Lung microvascular endothelial cell (primary cell): ENCODE measurements at places on chromosomes 12 and 14.

GRCh38 chr12:67263471-67263870, 5.7 kb upstream of the CAND1 start:
- no peak for DNase-seq

- DNase-seq = no peak
These were observed 3.8 kb upstream of the PDE3A start for GRCh38 chr12:20364501-20364900.

DNA sequence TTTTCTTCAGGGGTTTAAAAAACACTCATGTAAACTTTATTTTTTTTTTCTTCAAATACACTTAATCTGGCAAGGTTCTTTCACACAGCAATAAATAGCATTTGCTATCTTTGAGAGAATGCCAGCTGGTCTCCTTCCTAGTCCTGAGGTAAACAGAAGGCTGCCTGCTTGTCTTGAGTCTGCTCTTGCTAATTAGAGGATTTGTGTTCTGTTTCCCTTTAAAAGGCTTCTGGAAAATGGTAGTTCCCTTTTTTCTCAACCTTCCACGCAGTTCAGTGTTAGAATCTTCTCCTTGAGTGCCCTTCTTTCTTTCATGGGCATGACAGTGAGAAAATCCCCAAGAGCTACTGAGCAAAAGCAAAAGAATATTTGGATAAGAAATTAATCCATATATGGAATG, 92.3 kb upstream of the DCN start:
- no peak for DNase-seq

DNA sequence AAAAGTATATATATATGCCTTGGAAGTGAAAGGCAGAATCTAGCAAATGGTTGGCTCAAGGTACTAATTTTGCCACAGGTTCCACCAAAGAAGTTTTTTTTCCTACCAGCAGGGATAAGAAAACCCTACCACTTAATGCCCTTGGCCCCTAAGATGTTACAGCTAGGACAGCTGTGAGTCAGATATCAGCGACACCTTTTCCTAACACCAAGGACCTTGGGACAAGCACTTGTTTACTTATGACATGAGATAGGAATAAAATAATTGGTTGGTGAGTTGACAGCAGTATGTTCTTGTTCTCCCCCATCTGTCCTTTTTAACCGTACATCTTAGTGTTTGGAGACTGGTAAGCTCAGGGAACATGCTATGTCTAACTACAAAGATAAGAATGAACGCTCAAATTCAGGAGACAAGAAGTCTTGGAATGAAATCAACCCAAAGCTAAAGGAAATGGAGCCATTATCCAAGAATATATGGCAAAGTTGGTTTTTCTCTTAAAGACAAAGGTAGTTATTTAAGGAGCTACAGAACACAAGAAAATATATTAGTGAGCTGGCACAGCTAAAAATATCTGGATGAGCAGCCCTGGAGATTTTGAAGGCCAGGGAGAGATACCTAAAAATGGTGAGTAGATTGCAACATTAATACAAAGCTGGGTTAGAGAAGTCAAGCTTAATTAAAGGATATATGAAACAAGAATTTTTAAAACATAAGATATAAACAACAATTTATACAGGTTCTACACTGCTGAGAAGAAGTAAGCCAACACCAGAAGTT, 126.8 kb downstream of the TMTC1 start:
- no peak for DNase-seq

DNA sequence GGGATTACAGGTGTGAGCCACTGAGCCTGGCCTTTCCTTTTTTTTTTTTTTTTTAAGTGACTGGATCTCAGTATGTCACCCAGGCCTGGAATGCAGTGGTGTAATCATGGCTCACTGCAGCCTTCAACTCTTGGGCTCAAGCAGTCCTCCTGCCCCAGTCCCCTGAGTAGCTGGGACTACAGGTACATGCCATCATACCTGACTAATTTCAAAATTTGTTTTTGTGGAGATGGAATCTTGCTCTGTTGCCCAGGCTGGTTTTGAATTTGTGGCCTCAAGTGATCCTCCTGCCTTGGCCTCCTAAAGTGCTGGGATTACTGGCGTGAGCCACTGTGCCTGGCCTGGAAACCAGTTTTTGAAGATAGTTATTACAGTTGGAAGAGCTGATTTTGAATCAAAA, 37.4 kb downstream of the ETNK1 start:
- DNase-seq = no peak
